Left lung (tissue), 14 donors: ENCODE measurements at places on chromosomes 16 and 17.
A peak's percentile ranks its signal among the peaks of the same experiment; 100 is the strongest.

DNA sequence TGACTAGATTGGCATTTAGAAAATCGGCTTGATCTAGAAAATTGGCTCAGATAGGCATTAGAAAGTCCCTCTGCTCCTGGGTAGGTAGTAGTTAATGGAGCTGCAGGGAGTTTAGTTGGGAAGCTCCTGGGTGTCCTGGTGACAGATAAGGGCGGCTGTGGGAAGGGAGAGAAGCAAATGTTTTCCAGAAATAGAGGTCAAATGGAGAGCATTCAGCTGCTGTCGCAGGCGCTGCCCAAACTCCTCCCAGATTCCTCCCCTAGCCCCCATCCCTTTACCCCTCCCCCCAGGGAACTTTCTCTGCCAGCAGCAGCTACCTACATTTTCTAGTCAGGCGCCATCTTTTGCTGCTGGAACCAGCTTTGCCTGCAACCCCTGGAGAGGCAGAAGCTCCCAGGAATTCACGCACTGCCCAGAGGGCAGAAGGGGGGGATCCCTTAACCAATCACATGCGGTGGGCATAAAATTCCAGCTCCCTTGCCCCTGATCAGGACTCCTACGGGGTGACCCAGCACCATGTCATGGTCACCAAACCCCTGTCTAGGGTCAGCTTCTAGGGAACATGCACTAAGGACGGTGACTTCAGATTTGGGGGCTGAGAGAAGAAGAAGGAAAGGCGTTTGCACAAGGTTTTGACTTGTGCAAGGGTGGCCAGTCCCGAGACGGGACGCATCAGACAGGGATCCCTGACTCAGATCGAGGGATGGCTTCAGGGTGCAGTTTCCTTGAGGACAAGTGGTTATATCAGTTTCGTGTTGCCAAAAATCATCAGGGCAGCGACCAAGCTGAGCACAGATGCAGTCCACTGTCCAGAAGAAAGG lies 43.8 kb downstream of the SOCS1 start:
- DNase-seq = no peak

- DNase-seq = no peak
Observed at GRCh38 chr17:27577884-27578717, 52.9 kb upstream of the LGALS9 start.

DNA sequence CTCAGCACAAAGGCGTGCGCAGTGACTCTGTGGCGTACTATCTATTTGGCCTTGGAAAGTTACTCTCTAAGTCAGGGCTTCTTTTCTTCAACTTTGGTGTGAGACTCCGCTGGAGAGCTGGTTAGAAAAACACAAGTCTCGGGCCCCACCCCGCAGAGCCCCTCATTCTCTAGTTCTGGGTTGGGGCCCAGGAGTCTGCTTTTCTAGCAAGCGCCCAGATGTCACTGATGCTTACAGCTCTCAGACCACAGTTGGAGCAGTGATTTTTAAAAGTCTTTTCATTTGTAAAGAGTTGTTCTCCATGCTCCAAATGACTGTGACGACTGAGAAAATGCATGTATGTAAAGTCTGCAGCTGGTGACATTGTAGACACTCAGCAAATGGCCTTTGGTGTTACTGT lies 582.3 kb downstream of the WWOX start:
- DNase-seq = no peak

- no peak for DNase-seq
Observed at GRCh38 chr16:29920288-29921033, 5.6 kb downstream of the KCTD13 start.

GRCh38 chr17:56821847-56822534 lies 11.7 kb downstream of the C17orf67 start:
- DNase-seq = no peak

GRCh38 chr17:27376637-27377547 lies 79.4 kb upstream of the KSR1 start:
- no peak for DNase-seq

GRCh38 chr17:77303620-77304019 lies 162.9 kb downstream of the SEC14L1 start:
- DNase-seq = no peak

DNA sequence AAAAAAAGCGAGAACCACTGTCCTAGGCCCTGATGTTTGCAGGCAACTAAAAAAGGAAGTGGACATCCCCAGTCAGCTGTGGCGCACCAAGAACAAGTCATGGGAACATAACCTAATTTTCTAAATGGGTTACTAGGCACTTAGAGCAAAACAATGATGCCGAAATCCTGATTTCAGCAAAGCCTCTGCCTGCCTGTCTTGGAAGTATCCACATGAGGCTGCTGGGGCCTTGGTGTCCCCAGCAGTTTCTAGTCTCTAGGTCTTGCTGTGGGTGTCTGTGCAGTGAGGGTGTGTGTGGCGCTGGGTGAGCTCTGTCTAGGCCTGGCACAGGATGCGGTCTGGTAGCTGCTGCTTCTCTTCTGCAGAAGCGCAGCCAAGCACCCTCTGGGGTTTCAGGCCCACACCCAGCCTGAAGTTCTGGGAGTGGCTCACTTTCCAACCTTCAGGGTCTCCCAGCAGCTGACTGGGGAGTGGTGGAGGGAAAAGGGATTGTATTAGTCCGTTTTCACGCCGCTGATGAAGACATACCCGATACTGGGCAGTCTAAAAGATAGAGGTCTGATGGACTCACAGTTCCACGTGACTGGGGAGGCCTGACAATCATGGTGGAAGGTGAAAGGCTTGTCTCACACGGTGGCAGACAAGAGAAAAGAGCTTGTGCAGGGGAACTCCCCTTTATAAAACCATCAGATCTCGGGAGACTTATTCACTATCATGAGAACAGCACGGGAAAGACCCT lies 21.1 kb downstream of the STH start:
- no peak for DNase-seq

DNA sequence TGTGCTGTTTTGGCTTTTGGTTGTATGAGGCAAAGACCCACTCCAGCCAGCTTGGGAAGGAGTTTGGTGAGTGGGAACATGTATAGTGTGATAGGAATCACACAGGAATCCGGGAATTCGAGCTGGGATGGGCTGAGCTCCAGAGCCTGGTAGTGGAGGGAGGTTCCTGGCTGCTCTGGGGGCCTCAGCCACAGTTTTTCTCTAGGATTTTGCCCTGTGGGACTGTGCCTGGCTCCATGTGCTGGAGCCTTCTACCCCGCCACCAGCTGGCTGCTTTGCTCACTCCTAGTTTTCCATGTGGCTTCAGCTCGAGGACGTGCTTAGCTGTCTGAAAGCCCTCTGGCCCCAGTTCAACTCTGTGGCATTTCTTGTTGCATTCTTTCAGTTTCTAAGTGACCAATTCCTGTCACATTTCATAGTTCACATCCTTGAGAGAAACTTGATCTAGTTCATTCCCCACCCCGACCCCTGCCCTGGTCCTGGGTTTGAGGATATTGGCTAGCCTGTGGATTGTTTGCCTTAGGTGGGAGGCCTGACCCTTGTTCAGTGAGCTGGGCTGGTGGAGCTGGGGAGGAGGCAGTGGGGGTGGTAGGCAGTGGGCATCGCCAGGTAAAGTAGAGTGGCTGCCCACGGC lies 5.0 kb downstream of the SEC14L1 start:
- DNase-seq = no peak

DNA sequence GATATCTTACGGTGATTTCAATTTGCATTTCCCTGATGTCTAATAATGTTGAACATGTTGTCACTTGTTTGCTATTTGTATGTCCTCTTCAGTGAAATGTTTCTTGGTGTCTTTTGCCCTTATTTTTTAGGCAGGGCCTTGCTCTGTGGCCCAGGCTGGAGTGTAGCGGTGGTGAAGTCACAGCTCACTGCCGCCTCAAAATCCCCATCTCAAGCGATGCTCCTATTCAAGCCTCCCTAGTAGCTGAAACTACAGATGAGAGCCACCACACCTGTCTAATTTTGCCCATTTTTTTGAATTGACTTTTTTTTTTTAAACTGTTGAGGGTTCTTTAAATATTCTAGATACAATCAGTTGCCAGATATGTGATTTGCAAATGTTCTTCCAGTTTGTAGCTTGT lies 8.3 kb downstream of the UBE2G1 start:
- DNase-seq = no peak

DNA sequence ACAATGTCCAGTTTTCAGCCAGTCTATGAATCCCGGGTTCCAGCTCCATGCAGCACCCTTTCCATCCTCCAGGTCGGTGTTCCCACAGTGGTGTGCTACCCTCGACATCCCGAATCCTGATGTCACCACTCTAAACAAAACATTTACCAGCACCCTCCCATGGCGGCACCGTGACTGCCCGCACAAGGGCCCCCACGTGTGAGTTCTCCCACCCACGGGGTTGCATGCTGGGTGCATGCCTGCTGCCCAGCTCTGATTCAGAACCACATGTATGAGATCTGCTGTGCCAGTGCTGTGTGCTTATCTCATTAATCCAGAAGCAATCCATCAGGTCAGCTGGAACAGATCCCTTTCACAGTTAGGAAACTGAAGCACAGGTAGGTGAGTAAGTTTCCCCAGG lies 57.4 kb downstream of the C16orf78 start:
- DNase-seq = no peak

DNA sequence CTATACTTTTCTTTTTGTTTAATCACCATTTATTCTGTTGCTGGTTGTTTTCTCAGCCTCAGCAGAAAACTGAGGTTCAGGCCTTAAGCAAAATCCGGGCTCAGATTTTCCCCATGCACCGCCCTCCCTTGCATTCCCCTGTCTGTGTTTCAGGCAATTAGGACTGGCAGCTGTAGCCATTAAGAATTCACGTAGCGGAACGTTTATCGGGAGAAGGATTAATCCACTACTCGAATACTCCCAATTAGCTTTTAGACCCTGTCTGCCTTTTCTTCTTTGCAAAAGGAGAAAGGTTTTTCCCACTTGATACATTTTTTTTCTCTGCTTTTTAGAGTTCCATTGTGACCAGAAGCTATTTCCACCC lies 173.1 kb downstream of the RPTOR start:
- DNase-seq = no peak

DNA sequence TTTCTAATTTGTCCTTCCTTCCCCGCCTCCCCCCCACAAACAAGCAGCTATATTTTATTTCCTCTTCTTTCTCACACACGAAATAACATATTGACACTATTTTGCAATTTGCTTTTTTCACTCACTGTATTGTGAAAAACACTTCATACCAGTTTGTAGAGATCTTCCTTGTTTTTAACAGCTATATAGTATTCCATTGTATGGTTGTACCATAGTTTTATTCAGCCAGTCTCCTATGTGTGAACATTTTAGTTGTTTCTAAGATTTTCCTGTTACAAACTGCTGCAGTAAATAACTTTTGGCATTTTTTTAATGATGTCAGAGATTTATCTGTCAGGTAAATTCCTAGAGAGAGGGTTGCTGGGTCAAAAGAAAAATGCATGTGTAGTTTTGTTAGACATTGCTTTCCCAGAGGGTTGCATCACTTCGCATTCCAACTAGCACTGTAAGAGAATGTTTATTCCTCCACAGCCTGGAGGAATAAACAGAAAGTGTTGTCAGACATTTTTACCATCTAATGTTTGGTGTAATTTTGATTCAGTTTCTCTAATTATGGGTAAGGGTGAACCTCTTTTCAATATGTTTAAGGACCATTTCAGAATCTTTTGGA lies 101.2 kb downstream of the MRTFB start:
- no peak for DNase-seq

DNA sequence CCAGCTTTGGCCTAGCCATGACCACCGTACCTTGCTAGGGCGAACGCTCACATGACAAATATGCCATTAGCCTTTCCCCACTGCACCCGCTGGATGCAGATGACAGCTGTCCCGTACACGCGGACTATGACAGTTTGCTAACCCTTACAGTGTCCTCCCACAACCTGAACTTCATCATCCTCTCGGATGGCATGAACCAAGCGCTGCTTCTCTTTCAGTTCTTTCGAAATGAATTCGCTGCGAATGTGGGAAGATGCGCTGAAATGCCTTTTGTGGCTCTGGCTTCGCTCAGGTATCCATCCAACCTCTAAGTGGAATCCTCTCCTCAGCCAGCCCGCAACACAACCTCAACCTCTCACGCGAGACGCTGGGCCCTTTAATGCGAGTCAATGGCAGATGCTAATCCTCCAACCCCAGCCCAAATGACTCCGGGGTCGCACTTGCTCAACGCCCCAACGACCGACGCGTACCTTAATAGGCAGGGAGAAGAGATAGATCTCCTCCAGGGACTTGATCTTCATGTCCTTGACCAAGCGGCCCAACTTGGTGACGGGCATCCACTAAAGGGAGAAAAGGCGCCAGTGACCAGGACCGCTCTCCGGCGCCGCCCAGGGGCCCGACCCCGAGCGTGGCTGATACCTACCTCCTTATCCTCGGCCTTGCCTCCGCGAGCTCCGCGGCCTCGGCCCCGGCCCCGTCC lies 670 bp downstream of the RPS2 start:
- no peak for DNase-seq

- DNase-seq = no peak
Observed at GRCh38 chr16:58378401-58378800, 13.9 kb upstream of the GINS3 start.

DNA sequence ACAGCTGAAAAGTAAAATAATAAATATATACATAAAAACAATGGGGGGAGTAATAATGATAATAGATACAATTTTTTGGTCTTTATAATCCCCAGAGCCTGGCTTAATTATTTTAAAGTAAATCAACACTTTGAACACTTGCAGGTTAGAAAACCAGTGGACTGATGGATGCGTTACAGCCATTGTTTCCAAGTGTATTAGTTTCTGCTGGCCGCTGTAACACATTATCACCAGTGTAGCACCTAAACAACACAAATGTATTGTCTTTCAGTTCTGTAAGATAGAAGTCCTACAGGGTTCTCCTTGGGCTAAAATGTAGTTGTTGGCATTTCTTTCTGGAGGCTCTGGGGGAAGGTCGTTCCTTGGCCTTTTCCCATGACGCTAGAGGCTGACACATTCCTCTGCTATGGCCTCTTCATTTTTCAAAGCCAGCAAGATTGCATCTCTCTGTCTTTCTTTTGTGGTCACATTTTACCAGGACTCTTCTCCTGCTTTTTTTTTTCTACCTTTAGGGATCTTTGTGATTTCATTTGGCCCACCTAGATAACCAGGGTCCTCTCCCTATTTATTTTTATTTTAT lies 116.8 kb downstream of the WWOX start:
- no peak for DNase-seq

DNA sequence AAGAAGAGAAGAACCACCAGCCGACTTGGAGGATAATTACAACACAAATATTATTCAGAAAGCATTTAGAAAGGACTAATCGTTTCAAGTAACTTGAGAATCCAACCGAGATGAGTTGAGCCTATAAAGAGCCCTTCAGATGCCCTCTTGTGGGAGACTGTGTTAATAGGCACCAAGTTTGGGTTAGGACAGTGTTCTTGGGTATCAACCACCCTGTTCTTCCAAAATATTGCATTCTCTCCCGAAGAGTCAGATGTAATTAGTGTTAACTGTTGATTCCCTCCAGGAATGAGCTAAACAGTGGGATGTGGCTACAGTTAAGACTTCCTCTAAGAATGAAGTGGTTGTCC lies 87.8 kb upstream of the NOL11 start:
- DNase-seq = peak; percentile 47

DNA sequence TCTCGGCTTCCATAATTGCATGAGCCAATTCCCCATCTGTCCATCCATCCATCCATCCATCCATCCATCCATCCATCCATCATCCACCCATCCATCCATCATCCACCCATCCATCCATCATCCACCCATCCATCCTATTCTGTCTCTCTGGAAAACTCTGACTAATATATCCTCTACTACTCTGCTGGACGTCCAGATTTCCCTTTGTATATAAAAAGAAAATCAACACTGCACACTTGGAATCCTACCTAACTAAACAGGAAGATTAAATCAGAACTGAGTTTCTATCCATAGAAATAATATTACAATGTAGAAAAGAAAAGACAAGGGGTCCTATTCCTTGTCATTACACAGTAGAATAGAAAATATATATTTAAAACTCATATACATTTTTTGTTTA lies 150.3 kb upstream of the CORO6 start:
- DNase-seq = no peak

GRCh38 chr17:78253946-78254672 lies 22.7 kb downstream of the TMEM235 start:
- DNase-seq = peak; percentile 92

- no peak for DNase-seq
Observed at GRCh38 chr16:51298800-51299199, 147.7 kb upstream of the SALL1 start.
